ENCODE measurements at places on chromosomes 2 and 18. TPM values are rescaled to one million over a fixed set of nuclear protein-coding genes. Genes with fewer than 3 reads are reported as not detected.

Gene ANKRD30B
- total RNA-seq = not detected

Gene NT5DC4
- not detected for total RNA-seq

Gene AGAP1
- 46.9 TPM for total RNA-seq

Gene KCNIP3
- total RNA-seq = 16.7 TPM

Gene FBXO48
- 0.71 TPM for total RNA-seq

Gene SCN3A
- 1.2 TPM for total RNA-seq

Gene MRO
- total RNA-seq = 0.83 TPM

Gene HOXD3
- 2.1 TPM for total RNA-seq

Gene PROKR1
- total RNA-seq = not detected

Gene KCNK3
- 13.0 TPM for total RNA-seq

Gene MXD1
- total RNA-seq = 14.5 TPM

Gene CD8B
- total RNA-seq = 0.65 TPM

- no peak for DNase-seq
Measured at GRCh38 chr2:62099523-62100175, 96.3 kb upstream of the B3GNT2 start.

- DNase-seq = no peak
Measured at GRCh38 chr2:206471524-206472062, 28.3 kb downstream of the ADAM23 start.

DNA sequence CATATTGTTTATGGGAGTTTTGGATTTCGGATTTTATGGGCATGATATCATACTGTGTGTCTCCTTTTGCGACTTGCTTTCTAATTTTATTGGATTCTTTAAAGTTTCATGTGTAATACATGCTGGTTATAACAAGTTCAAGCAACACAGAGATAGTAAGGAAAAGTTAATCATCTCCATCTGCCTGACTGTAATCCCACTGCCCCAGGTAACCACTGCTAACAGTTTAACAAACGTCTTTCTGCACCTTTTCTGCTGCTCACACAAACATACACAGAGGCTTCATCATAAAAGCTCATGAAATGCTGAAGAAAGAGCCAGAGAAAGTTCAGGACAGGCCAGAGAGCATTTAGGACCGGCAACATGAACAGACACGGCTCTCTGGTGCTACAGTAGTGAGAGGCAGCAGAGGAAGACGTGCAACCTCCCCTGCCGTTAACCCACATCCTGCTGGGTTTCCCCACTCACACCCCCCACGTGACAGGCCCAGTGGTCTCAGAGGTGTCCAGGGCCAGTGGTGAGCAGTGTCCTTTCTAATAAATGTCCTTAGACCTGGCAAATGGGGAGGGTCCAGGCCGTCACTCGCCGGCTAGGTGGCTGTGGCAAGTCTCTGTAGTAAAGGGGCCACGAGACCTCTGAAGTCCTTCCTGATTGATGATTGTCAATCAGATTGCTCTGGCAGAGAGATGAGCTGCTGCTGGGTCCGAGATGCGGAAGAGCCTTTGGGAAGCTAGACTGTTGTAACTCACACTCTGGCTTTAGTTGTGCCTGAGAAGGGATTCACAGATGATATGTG lies 43.0 kb upstream of the SLC1A4 start:
- peak; percentile 93 for DNase-seq

DNA sequence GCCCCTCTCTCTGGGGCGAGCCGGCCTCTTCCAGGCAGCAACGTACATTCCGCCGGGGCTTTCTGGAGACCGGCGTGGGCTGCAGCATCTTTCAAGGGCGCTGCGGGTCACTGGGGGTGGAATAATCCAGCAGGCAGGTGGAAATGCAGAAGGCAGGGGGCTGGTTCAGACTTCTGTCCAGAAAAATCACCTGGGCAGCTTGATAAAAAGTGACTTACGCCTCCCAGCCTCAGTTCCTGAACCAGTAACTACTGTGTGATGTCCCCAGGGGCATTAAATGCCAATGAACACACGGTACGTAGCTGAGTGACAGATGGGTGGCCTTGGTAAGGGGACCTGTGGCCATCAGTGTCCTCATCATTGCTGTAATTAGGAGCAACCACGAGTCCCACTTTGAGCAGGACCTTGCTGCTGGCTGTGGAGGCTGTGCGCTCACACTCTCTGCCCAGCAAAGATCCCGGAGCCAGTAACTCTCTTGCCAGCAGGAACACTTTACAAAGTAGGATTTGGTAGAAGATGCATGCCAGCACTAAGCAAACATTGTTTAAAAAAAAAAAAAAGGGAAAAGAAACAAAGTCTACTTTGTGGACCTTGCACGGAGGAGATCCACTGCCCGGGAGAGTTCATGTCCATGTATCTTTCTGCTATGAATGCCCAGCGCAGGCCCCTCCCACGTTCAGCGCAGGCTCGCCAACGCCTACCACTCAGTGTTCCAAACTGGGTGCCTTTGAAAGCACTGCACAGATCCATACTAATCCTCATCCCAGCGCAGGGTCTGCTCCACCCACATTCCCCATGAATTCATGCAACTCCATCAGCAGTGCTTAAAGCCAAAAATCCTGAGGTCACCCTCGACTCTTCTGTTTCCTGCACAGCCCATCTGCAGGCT lies 177.3 kb downstream of the HDAC4 start:
- DNase-seq = no peak

GRCh38 chr2:203908066-203908796 lies 28.3 kb upstream of the ICOS start:
- DNase-seq = no peak

DNA sequence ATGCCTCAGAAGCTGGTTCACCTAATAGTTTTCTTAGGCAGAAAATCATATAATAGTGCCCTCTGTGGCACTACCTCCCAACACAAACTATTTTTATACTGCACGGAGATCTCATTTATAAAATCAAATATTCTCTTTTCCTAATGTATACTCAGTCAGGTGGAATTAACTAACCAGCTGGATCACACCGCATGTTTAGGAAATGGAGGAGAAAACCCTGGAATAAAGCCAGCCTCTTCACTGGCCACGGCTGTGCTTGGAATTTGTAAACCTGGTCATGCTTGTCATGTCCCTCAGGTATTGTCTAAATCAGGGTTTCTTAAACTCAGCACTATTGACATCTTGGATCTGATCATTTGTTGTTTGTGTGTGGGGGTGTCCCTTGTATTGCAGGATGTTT lies 85.6 kb downstream of the DOCK10 start:
- DNase-seq = no peak

GRCh38 chr2:191280290-191280689 lies 35.1 kb downstream of the MYO1B start:
- no peak for DNase-seq

- DNase-seq = no peak
Measured at GRCh38 chr2:228303960-228304359, 122.5 kb upstream of the SPHKAP start.

DNA sequence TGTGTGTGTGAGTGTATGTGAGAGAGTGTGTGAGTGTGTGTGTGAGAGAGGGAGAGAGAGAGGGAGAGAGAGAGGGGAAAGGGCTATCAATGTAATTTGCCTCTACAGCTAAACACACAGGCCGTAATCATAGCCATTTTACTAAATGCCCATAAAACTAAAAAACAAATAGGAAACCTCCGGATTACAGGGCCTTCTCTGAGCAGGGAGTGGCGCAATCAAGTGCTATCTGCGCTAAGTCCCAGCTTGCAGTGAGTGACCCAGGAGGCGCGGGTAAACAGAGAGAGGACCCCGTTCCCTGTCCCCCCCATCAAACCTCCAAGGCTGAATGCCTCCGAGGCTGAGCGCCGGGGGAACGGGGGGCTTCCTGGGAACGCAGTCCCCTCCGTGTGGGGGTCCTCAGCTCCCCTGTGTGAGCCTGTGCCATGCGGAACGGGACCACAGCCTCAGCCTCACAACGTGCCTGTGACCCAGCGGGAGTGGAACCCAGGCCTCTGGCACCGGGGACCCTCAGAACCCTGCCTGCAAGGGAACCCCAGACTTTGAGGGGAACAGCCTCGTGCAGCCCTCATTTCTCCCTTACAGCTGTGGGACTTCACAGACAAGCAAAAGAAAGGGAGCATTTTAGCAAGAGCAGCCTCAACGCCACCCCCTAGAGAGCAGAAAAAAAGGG lies 54.7 kb upstream of the ID2 start:
- no peak for DNase-seq

GRCh38 chr2:158464426-158465281 lies 7.9 kb downstream of the PKP4 start:
- no peak for DNase-seq

- no peak for DNase-seq
Measured at GRCh38 chr2:161419638-161420190, 3.6 kb downstream of the TBR1 start.

- DNase-seq = no peak
Measured at GRCh38 chr18:48326901-48327675, 82.1 kb downstream of the ZBTB7C start.

- DNase-seq = no peak
Measured at GRCh38 chr2:220893411-220893810, 678.7 kb downstream of the EPHA4 start.

GRCh38 chr2:138780908-138781307 lies 718 bp upstream of the NXPH2 start:
- no peak for DNase-seq

DNA sequence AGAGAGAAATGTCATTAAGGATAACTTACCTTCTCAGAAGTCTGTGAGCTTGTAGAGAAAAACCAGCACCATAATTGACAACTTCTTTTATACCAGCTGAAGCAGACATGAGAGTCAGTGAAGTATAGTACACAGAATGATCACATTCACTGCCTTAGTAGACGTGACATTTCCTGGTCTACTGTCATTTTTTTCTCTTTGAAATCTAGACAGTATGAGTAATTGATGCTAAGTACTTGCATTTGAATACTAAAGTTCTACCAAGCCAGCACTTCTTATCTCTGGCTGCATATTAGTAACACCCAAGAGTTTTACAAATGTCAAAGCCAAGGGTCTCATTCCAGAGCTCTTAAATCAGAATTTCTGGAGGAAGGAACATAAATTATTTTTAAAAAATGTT lies 25.4 kb upstream of the ACADL start:
- DNase-seq = no peak

- DNase-seq = no peak
Measured at GRCh38 chr2:226115102-226115831, 684.4 kb downstream of the IRS1 start.

DNA sequence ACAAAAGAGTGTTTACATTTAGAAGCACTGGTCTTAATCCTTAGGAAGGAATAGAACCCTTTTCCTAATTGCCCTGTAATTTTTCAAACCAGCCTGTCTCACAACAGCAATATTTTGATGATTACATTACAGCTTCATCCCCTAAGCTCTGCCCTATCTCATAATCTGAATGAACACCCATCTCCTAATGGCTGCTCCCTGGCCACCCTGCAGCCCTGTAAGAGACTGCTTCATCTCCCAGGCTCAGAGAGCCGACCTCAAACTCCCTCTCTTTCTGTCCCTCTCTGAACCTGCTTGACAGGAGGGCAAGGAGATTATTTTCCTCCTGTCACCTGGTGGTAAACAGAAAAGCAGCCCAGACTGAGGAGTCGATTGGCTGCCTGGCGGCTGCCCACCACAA lies 107.8 kb downstream of the MAIP1 start:
- DNase-seq = no peak

DNA sequence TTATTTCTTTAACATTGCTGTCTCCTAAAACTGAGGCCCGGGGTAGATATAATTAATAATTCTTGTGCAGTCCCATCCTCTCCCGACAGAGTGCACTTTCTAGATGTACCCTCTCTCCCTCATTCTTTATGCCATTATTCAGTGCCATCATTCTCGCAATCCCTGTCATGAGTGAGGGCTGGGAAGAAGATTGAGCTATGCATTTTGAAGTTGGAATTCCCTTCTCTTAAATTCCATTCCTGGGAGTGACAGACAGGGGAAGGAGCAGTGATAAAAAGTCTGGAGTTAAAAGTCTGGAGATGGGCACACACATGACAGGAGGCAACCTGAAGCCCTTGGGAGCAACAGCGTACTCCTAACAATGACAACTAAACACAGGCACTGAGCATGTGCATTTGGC lies 2.6 kb upstream of the KCNE4 start:
- DNase-seq = no peak

DNA sequence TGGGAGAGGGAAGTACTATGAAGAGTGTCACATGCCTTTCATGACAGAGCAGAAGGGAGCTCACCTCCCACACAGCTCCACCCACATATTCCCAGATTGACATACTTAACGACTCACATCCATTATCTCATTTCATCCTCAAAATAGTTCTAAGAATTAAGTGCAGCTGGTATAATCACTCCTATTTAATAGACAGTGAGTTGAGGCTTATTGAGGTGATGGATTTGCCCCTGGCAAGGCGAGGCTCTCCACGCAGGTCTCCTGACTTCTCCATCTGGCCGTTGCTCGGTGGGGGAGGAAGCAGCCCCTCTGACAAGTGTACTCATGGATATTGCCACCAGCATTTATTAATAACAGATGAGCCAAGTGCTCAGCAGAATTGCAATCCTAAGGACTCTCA lies 81.4 kb downstream of the TGOLN2 start:
- no peak for DNase-seq

DNA sequence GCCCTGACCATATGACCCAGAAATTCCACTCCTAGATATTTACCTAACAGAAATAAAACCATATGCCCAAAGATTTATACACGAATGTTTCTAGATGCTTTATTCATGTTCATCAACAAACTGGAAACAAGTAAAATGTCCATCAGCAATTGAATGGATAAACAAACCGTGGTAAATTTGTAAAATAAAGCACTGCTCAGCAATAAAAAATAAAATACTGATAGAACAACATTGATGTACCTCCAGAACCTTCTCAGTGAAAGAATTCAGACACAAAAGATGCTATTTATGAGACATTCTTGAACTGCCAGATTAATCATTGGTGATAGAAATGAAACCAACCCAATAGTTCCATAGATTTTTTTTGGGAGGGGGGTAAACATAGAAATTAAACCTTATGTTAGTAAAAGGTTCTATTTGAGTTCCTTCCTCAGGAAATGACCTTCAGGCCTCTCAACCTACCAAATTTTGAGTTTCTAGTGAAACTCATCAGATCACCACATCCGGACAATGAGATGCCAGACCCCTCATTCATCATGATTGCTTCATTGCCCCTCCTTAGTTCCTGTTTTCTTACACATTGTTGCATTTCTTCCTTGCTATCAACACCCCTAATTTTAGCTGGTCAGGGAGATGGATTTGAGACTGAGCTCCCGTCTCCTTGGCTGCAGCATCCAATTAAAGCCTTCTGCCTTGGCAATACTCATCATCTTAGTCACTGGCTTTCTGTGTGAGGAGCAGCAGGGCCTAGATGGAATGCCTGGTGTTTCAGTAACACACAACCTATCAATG lies 203.5 kb downstream of the LPIN1 start:
- DNase-seq = no peak

DNA sequence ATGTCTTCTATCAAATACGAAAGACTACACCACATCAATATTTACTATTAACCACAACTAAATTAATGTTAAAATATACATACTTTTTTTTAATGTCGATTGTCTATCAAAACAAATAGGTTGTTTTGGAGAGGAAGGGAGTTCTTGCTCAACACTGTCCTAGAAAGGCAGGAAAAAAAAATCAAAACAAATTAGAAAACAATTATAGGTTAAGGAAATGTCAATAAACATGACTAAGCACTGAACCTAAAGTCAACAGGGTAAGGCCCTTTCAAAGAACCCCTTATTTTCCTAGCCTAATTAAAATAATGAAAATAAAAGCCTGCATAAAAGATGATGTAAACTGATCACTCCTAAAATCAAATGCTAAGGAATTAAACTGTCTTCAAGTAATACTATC lies 2.8 kb downstream of the CEP76 start:
- DNase-seq = no peak
